ENCODE measurements at places on chromosomes 4 and X.

DNA sequence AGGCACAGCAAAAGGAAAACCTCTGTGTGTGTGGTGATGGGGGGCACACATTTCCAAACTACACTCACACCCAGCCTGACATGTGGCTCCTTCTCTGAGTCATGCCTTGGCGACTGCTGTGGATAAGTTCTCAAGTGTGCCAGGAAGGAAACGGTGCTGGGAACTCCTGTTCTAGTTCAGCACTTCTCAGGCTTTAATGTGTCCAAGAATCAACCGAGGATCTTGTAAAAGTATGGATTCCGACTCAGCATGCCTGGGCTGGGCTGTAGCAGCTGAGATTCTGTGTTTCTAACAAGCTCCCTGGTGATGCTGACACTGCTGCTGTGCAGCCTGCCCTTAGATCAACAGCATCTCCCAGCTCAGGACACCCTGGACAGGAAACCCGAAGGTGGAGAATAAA lies 20.2 kb downstream of the CLNK start:
- DNase-seq = peak; percentile 90

DNA sequence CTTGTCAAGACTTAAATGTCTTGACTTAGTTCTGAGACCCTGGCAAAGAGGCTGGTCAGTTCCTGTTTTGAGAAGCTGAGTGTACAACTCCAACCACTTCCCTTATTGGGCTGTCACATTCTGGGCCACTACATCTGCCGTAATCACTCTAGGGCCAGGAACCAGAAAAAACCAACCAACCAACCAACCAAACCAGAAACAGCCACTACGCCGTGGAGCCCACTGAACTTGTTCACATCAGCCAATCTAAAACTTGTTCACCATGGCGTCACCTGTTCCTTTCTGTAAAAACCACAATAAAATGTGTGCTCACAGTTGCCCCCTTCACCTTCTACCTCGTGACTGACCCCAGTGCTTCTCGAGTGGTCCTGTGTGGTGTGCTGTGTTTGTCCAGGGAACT lies 107.3 kb downstream of the JADE1 start:
- no peak for DNase-seq

DNA sequence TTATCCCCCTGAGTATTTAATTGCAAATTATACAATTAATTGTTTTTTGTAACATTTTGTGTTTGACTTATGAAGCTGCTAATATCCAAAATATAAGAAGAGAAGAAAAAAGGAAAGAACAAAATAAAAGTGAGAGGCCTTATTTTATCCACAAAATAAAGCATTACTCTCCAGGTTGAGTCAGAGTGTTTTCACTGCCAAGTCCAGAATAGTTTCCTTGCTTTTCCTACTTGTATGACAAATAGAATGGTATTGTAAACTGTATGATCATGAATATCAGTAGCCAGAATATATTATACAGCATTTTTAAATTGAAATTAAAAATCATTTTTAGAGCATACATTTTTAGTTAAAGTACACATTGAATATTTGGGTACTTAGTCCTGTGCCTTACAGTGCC lies 237.8 kb downstream of the NDST4 start:
- no peak for DNase-seq

GRCh38 chr4:121228848-121229247 lies 64.7 kb upstream of the TNIP3 start:
- peak; percentile 23 for DNase-seq

GRCh38 chr4:100907465-100908454 lies 389.9 kb upstream of the EMCN start:
- peak; percentile 12 for DNase-seq

DNA sequence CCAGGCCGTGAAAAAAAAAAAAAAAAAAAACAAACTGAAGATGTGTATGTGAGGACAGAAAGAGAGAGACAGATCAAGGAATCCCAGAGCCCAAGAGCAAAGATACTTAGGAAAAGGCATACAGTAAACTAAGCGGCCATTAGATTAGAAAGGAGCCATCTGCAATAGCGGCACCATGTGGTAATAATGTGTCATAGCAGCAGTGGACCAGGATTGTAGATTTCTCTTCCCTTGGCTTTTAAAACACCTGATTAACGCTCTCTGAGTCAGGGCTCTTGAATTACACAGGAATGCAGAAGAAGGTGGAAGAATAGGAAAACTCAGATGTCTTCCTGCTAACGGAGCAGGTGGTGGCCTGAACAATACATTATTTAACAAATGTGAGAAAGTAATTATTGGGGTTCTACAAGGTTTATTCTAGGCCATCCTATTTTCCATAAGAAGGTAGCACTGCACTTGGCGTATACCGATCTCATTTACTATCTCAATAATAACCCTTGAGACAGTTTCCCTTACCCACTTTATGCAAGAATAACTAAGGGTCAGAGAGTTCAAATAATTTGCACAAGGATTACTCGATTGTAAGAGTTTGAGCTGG lies 182.7 kb downstream of the KCNIP4 start:
- DNase-seq = peak; percentile 64

DNA sequence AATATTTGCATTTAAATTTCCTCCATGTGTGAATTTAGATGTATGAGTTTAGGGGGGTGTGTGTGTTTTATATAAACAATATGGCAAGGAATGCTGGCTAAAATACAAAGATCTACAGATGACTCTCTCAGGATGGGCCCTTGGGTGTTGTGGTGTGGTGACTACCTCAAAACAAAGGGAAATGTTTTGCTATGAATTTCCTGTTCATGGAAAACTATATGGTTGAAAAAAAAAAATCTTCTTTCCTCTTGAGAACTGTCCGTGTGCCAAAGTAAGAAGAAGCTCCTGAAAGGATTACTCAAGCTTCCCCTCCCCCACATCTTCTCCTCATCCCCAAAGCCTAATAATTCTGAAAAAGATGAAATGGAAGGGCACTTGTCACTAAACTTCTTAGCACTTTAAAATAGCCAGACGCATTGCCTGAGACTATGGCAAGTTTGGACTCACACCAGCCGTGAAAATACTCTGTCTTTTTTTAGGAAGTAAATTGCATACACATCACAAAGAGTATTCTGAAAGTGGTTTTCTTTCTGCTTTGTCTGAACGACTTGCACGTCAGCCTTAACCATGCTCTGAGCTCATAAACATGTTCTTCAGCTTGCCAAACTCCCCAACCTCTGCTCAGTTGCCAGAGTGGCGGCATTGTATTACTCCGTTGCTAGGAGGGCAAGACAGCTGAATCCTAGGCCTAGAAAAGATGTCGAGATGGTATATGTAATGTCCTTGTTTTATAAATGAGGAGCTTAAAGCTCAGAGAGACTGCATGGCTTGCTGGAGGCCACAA lies 250.4 kb upstream of the JADE1 start:
- DNase-seq = peak; percentile 75

DNA sequence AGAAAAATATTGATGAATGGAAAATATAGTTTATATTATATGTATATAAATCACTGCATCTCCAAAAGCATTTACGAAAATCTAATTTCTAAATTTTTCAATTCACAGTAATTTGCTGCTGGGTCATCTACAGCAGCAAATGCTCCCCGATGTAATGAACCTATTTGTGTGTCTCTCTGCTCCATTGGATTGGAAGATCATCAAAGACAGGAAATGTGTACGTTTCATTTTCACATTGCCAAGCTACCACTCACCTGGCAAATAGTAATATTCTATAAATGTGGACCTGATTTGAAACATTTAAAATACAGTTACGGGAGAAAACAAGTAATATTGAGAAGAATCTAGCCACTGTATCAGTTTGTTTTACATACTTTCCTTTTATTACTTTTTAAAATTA lies 317.7 kb downstream of the PAPSS1 start:
- DNase-seq = no peak

DNA sequence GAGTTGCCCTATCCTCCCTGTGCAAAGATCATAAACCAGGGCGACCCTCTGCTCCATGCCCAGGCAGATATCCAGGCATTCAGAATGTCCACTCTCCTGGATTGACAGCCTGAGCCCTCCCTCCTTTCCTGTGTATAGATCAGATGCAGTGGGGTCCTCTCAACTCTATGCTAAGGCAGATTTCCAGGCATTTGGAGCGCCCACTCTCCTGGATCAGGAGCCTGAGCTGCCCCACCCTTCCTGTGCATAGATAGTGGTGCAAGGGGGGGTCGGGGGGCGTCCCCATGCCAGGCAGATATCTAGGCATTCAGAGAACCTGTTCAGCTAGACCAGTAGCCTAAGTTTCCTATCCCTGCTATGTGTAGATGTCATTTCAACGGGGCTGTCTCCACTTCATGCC lies 941.1 kb downstream of the PCDH19 start:
- DNase-seq = no peak

DNA sequence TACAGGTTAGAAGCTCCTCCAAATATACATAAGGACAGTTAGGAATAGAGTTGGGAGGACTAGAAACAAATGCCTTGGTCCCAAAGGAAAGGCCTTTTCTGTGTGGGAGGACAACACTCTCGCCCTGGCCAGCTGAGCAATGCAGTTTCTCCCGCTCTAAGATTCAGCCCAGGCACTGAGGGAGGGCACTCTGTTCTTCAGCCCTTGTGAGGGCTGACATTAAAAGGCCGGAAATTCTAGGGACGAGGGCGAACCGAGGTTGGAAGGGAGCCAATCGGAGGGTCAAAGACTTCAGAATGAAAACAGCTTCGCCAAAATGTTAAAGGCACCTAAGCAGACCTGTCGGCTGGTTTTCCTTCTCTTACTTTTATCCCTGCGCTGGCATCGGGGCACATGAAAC lies 2.9 kb upstream of the PTCHD1 start:
- DNase-seq = no peak

DNA sequence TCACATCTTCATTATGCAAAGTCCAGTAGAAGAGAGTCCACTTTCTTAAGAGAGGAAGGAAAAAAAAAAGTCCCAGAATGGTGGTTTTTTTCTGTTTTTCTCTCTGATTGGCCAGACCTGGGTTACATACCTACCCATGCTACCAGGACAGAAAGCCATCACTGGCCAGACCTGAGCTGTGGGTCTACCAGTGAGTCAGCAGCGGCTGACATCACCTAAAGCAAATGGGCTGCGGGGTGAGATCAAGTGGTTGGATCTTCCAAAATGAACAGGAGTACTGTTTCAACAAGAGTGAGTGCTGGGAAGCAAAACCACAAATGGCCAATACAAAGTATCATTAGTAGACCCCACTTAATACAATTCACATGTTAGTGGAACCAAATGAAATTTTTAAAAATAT lies 1.6 kb upstream of the NDST3 start:
- peak; percentile 45 for DNase-seq

DNA sequence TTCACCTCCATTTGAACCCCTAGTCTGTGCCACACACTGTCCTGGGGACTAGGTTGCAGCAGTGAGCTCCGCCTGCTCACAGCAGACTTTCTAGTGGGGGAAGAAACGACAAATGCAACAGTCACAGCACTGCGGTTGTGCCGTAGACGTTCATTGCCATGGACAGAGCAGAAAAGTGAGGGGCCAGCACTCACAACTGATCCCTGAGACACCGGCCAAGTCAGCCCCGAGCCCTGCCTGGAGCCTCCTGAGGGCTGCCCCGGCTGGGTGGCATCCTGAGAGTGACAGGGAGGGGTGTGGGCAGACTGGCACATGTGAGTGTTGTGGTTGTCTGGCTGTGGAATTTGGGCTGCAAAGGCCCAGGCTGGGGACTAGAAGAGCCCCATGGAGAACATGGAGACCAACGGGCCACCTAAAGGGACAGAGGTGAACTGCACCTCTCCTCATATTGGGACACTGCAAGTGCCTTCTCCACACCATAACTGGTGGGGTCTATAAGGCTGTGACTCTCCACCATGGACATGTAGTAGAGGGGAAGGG lies 4.6 kb downstream of the DUSP9 start:
- no peak for DNase-seq

DNA sequence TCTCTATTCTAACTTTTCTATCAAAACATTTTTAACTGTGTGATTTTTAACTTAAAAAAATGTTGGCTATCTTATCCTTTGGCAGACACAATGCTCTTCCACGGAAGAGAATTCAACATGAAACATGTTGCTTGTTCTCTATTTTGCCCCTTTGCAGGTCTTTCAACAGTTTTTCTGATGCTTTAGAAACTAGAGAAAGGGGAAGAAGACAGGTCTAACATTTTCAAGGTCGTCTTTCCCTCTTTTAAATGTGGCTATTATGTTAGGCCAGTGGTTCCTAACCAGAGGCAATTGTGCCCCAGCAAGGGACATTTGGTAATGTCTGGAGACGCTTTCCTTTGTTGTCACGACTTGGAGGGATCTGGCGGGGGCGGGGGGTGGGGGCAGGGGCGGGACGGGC lies 95.0 kb downstream of the SH3KBP1 start:
- no peak for DNase-seq

DNA sequence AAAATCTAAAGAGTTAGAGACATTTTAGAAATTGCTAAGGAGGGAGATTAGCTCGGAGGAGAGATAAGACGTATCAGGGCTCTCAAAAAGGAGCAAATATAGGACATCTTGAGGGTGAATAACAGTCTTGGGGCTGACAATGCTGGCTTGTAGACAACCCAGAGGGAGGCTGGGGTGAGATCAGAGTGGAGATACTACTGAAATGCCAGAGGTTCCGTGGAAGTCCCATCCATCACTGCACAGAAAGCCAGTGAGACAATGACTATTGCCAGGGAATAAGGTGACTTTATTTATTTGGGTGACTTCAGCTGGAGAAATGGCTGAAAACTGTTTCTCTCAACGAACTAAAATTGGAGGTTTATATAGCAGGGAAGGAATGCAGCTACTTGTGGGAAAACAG lies 838.1 kb upstream of the AGA start:
- DNase-seq = peak; percentile 47

DNA sequence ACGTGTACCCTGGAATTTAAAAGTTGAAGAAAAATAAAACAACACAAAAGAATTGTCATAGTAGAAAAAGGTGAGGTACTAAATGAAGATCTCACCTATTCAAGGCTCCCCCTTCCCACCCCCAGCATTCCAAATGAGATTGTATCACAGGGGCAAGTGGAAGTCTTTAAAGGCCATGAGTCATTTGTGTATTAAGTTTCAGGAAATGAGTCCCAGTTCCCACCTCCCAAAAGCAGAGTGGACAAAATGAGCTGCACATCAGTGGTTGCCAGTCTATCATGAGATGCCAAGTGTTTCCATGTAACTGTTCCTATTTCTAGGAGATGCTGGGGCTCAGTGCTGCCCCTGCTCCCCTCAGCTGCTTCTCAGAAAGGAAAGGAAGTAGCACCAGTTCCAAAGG lies 20.1 kb downstream of the ARHGEF9 start:
- DNase-seq = no peak

Data from mesenchymal stem cell (in vitro differentiated cells and primary cell).